ENCODE measurements at places on chromosomes 2 and 18. TPM values are rescaled to one million over a fixed set of nuclear protein-coding genes. Genes with fewer than 3 reads are reported as not detected.

DNA sequence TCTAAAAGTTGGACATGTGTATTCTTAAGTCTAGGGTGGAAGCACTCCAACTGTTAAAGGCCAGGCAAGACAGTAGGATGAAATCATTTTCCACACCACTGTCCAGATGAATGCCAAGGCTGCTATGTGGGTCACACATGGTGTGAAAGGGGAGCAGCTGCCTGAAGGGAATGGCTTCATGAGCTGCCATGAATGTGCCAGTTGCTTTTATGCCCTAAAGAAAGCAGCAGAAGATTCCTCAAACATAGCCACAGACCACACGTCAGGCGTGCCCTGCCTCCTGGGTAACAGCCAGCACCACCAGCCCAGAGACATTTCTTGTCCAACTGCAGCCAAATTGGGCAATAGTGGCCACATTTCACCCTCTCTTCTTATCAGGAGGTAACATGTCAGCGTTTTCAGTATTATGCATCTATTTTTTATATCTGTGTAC, 130.2 kb downstream of the MTCL1 start:
- H3K27ac ChIP-seq: no peak overlapping the region
- no peaks in the 10 kb centered on the region for H3K27me3 ChIP-seq
- no peaks in the 10 kb centered on the region for H3K4me1 ChIP-seq
- H3K4me3 ChIP-seq: no peak overlapping the region
- no peaks in the 10 kb centered on the region for H3K36me3 ChIP-seq

DNA sequence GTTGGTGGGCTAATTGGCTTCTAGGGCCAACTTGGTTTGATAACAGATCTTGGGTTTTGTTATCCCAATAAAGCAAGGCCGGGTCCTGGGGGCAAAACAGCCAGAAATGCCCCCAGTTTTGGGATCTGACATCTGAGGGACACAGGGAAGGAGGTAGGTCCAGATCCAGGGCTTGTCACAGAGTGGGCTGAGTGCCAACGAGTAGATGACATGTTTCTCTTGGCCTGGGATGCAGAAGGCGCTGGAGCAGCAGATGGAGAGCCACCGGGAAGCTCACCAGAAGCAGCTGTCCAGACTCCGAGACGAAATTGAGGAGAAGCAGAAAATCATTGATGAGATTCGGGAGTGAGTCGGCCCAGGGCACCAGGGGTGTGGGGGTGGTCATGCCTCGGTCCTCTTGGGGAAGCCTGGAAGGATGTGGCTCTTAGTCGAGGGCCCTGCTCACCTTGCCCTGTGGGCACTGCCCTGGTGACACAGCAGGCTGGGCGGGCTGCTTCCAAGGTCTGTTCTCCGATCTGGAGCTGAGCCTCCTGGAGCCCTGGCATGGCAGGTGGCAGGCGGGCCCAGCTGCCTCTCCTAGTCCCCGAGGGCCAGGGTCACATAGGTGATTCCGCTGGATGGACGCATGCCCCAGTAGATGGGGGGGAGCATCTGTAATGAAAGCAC, 40.2 kb upstream of the LYPD6B start:
- DNase-seq: no peak
- no peak overlapping the region for H3K27ac ChIP-seq
- H3K4me3 ChIP-seq: no peak overlapping the region

- no peak overlapping the region for H3K4me3 ChIP-seq
- DNase-seq: no peak
- no peaks in the 10 kb centered on the region for H3K4me1 ChIP-seq
- no peaks in the 10 kb centered on the region for H3K36me3 ChIP-seq
These were observed 27.6 kb downstream of the TTR start for GRCh38 chr18:31619291-31619690.

- peak overlapping the region; percentile 86 for H3K27ac ChIP-seq
- H3K4me1 ChIP-seq: peaks cover 83% of the 10 kb centered on the region
- H3K27me3 ChIP-seq: no peaks in the 10 kb centered on the region
These were observed 136.0 kb downstream of the ANKRD44 start for GRCh38 chr2:197174539-197175094.

- no peak overlapping the region for H3K27ac ChIP-seq
- DNase-seq: no peak
- no peaks in the 10 kb centered on the region for H3K4me1 ChIP-seq
- H3K27me3 ChIP-seq: no peaks in the 10 kb centered on the region
- H3K36me3 ChIP-seq: peaks cover 86% of the 10 kb centered on the region
These were observed 114.5 kb upstream of the ZFP36L2 start for GRCh38 chr2:43340945-43341356.

The DNER gene
- total RNA-seq: not detected

The CNRIP1 gene
- total RNA-seq: not detected

DNA sequence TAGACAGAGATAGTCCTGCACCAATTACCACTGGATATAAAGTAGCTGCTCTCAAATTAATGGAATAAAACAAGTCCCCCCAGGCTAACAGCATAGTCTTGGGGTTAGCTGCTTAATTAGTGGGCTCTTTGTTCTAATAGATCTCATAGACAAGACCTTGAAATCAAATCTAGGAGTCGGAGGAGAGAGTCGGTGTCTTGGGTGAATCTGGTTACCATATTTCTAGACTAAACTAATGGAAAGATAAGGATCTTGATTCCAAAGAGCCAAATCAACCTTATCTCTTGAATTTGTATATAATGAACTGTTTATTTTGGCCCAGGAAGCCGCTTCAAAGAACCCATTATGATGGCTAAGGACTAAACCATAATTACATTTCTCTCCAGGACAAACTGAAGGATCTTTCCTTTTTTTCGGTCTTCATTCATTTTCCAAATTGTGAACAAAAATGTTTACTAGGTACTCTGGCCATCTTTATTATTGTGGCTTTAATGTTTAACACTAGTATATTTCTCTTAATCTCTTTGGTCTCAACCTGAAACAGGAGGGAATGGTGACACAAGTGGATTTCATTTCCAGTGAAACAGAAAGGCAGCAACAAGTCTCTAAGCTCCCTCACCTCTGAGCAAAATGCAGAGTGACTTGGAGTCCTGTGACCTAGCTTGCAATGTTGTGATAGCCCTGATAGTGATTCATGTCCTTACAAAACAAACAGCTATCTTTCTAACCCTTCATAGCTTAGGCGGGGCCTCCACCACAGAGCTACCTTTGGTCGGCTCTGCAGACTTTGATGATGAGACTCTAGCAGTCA, 137.9 kb upstream of the PARD3B start:
- H3K27ac ChIP-seq: no peak overlapping the region
- peaks cover 1% of the 10 kb centered on the region for H3K36me3 ChIP-seq
- peaks cover 21% of the 10 kb centered on the region for H3K27me3 ChIP-seq
- no peaks in the 10 kb centered on the region for H3K4me1 ChIP-seq
- DNase-seq: no peak

Data from naive thymus-derived CD8-positive, alpha-beta T cell (primary cell).